T-helper 1 cell (primary cell): ENCODE measurements at places on chromosomes 7 and 10.

DNA sequence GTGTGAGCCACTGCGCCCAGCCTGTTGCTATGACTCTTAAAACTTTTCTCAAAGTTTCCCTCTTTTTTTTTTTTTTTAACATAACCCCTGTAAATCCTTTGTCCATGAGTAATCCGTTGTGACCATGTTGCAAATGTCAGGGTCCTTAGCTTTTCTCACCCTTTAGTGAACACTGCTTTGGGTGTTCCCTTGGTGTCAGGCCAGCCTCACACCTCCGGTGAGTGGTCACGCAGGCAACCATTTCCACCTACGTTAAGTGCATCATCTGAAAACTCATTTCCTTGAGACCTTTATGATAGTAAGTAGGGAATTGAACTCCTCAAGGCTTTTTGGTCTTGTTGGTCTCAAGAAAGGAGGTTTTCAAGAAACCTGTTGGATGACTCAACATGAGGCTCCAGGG lies 41.3 kb upstream of the OPN4 start:
- no peak for DNase-seq

DNA sequence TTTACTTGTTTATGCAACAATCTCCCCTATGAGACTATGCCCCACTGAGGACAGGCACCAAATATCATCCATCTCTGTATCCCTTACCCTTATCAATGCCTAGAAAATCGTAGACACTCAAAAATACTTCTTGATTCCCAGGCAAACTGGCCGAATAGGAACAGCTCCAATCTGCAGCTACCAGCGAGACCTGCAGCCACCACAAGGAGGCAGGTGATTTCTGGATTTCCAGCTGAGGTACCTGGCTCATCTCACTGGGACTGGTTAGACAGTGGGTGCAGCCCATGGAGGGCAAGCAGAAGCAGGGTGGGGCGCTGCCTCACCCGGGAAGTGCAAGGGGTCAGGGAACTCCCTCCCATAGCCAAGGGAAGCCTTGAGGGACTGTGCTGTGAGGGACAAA lies 10.8 kb upstream of the PPP1R3C start:
- no peak for DNase-seq

- no peak for DNase-seq
Observed at GRCh38 chr7:97064972-97065587, 40.4 kb upstream of the DLX5 start.

- no peak for DNase-seq
Observed at GRCh38 chr10:69359148-69359547, 57.6 kb downstream of the TACR2 start.

GRCh38 chr10:971150-971542 lies 17.1 kb upstream of the GTPBP4 start:
- DNase-seq = no peak
